ENCODE measurements at places on chromosomes 7 and 10.

GRCh38 chr10:100780324-100780723, 34.9 kb downstream of the PAX2 start:
- DNase-seq = no peak

- no peak for DNase-seq
Observed at GRCh38 chr10:129179972-129180678, 286.9 kb upstream of the MGMT start.

GRCh38 chr10:124517461-124517860, 55.8 kb downstream of the LHPP start:
- no peak for DNase-seq

DNA sequence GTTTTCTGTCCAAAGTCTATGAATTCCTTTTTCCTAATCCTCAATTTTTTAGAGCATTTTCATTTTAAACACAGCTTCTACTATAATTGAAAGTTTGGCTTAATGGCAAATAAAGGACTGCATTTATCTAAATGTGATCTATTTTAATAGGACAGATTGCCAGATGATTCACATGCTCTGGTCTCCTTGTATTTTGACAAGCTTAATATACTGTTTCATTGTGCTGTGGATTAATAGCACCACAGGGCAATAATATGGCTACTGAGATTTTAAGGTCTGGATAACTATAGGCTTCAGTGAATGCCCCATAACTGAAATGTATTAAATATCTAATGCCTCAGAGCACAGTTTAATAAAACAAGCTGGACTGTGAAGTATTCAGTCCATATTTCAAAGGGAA, 1362.8 kb downstream of the XPNPEP1 start:
- no peak for DNase-seq

- no peak for DNase-seq
Observed at GRCh38 chr7:25594728-25595127, 366.4 kb upstream of the NPVF start.
